ENCODE measurements at places on chromosomes 4 and X.

DNA sequence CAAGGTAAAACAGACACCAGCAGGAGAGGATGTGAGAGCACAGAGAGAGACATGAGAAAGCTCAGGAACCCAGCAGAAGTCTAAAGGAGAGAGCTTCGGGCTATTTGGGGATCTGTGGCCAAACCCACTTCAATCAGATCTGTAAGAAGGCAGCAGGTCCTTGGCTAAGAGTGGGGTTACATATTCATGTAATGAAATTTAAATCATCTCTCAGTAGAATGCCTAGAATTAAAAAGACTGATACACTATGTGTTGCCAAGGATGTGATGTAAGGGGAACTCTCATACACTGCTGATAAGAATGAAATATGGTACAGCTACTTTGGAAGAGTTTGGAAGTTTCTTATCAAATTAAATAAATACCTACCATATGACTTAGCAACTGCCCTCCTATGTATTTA lies 35.8 kb downstream of the PDE5A start:
- peak; percentile 71 for DNase-seq

GRCh38 chrX:72373136-72373535 lies 67.4 kb upstream of the CITED1 start:
- DNase-seq, result no peak

GRCh38 chrX:151713849-151714248 lies 2.0 kb upstream of the FATE1 start:
- peak; percentile 0 for DNase-seq

DNA sequence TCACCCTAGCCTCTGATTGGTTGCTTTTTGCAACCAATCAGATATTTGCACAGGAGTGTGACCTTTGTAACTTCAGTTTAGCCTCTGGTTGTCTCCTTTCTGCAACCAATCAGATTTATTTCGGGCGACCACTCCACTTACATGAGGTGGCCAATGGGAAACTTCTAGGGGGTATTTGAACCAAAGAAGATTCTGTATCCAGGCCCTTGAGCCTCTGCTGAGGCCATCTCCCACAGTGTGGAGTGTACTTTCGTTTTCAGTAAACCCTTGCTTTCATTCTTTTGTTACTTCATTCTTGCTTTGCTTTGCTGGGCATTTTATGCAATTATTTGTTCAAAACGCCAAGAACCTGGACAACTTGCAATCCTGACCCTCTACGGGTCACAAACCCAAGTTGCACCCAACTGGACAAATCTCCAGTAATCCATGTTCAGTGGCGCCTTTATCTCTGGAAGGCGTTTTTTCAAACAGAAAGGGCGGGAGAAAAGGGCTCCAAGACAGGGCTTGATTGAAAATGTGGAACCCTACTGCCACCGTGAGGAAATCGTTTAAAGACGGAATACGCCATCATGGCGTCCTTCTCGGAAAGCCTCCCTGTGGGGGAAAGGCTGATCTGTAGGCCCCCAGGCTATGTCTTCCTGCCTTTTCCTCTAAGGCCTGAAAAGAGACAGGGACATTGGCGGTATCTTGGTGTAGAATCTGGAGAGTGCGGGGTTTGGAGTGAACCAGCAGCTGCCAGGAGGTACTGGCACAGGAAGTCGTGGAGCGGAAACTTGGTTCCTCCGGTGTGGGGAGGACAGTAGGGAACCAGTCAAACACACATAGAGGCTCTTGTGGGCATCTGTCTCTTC lies 184.6 kb downstream of the OR13H1 start:
- no peak for DNase-seq

- DNase-seq, result no peak
Measured at GRCh38 chr4:34826660-34827059, 1417.7 kb downstream of the ARAP2 start.

Data from fibroblast of lung (primary cell).